NCI-H2081 (cell line): ENCODE measurements at places on chromosomes 1 and 21.

- no peak for DNase-seq
These were observed 142.5 kb upstream of the MAGI3 start for GRCh38 chr1:113247782-113248181.

GRCh38 chr1:37068897-37069296 is 34.6 kb upstream of the GRIK3 start:
- DNase-seq, result no peak

GRCh38 chr1:179490611-179491010 is 85.1 kb downstream of the NPHS2 start:
- no peak for DNase-seq

DNA sequence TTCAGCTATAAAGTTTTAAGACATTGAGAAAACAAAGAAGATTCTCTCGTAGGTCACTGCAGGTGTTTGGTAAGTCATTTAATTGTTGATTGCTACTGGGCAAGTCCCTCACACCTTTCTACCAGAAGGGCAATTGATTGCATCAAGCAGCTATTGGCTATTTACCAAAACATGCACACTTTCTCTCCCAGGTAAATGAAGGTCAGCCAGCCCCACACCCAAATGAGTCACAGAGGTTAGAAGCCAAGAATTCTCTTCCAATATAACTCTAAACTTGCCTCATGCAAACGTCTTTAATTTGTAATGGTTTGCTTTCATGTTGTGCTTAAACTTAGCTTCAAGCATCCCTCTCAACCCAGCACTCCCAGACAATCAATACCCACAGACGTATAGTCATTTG is 475.3 kb upstream of the ADGRL2 start:
- no peak for DNase-seq

DNA sequence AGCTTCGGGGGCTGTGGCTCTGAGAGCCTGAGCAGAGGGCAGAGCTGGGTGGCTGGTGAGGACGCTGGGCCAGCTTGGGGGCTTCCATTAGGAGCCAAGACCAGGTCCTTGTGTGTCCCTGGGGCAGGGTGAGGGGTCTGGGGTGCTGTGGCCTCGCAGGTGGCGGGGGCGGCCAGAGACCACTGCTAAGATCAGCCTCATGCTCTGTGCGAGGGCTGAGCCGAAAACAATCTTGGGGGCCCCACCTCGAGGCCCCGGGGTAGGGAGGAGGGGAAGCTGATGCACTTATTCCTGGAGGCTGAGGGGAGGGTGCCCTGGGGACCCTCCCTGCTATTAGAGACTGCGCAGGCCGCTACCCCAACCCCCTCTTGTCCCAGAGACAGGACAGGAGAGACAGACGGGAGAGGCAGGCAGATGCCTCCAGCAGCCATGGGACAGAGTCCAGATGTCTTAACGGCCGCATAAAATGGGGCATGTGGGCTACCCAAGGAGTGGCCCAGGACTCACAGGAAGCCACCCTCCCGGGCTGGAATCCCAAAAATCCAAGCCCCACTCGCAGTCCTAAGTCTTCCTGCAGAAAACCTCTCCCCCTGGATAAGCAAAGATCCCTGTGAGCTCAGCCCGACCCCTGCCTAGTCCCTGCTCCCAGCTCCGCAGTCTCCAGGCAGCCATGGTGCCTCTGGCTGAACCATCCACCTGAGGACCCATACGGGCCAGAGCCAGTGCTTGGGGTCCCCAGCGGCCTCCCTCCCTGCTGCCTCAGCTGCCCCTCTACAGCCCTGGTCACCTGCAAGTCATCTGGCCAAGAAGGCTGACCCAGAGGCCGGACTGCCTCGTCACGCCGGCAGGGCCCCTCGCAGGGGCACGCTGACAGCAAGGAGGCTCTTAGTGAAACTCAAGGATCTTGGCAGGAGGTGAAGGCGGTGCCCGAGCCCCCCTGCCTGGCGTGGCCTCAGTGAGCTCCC is 43.6 kb upstream of the COL18A1 start:
- no peak for DNase-seq

DNA sequence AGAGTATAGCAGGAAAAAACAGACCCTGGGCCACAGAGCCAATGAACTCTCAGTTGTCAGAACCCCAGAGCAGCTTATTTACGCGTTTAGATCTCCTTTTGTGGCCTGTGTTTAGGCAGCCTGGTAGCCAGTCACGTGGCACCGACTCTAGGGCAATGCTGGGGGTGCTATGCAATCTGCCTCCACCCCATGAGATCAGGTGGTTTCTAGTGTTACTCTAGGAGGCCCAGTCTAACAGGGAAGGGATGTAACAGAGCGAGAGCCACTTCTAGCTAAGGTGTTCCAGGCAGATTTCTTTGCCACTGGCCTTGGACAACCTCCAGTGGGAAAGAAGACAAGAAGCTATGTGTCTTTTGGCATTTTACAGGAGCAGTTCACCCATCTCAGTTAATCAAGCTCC is 12.0 kb upstream of the A3GALT2 start:
- DNase-seq, result no peak
